ENCODE measurements at places on chromosomes 5 and 9. TPM values are rescaled to one million over a fixed set of nuclear protein-coding genes. Genes with fewer than 3 reads are reported as not detected.

The PCDHB12 gene
- 15.0 TPM for total RNA-seq

The SPATA31D4 gene
- not detected for total RNA-seq

The EIF4E1B gene
- 0.55 TPM for total RNA-seq

The SMIM33 gene
- not detected for total RNA-seq
